HL-60 (cell line): ENCODE measurements at places on chromosomes 2 and 18.

DNA sequence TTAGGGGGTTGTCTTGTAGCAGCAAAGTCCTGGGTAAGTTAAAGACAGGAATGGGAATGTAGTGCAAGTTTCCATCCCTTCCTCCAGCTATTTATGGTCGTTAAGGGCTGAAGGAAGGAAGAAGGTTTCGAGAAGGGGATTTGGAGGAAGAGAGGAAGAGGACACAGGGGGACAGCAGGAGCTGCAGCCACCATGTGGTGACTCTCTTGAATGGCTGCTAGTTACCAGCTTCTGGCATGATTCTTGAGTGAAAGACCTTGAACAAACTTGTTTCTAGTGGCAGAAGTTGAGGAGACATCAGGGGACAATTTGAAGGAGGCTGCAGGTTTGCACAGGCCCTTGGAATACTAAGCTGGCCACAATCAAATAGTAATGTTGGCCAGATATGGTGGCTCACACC lies 116.6 kb downstream of the MTX2 start:
- DNase-seq = no peak

DNA sequence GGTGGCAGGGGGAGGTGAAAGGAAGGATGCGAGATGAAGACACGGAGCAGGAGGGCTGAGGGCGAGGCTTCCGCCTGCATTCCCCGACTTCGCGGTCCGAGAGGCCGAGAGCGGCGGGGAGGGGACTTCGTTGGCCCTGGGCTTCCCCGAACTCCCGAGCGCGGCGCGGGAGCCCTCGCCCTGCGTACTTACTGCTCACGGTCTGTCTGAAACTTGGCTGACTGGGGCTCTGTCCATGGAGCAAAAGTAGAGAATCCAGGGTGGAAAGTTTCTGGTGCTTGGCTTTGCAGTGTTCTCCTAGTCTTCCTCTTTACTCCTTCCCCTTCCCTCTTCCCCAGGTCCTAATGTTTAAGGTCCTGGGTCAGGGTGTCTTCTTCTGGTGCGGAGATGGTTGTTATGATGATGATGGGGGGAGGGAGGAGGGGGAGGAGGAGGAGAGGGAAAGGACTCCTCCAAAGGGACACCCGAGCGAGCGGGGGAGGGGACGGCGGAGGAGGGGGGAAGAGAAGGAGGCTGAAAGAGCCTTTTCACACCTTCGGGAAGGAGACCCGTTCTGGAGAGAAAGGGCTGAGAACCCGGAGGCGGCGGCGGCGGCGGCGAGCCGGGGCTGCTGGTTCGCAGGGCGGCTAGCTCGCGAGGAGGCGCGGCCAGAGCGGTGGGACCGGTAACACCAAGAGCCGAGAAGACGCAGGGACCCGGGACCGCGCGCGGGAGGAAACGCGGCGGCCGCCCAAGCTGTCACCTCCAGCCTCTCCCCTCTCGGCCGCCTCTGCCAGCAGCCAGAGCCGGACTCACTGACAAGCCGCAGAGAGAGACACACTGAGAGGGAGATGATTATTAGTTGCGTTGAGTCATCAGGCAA lies at the start of gene SATB2:
Gene SATB2 (minus strand): TSS at position 793 of the 862 bp plus-strand sequence. CDS start 1,902 bp downstream, outside the sequence.
- peak; percentile 41 for DNase-seq

GRCh38 chr2:62010632-62011256 lies 105.3 kb downstream of the COMMD1 start:
- DNase-seq = no peak

DNA sequence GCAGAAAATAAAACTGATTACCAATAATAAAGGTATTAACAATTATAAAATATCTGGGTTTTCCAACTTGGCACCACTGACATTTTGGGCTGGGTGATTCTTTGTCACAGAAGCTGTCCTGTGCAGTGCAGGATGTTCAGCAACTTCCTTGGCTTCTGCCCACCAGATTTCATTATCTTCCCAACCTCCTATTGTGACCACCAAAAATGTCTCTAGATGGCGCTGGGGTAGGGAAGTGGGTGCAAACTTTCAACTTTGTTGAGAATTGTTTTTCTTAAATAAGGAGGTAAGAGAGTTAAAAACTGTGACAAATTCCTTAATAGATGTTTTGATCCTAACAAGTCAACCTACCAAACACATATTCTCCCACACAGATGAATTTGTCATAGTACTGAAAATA lies 90.1 kb downstream of the GAREM1 start:
- DNase-seq = no peak

GRCh38 chr2:239156516-239157265 lies 244.1 kb downstream of the HDAC4 start:
- no peak for DNase-seq

DNA sequence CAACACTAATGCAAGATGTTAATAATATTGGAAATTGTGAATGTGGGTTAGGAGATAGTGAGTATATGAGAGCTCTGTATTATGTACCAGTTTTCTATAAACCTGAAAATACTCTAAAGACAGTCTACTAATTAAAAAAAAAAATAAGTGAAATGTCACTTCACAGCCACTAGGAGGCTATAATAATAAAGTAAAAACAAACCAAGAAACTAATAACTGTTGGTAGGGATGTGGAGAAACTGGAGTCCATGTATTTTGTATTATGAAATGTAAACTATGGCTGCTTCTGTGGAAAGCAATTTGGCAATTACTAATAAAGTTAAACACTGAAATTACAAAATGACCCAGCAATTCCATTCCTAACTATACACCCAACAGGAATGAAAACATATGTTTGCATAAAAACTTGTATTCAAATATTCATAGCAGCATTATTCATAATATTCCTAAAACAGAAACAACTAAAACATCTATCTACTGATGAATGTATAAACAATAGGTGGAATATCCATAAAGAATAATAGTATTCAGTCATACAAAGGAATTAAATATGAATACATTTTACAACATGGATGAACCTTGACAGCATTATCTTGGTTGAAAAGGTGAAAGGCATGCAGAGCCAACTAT lies 36.2 kb downstream of the CCDC178 start:
- no peak for DNase-seq

GRCh38 chr2:10283106-10284062 lies 19.3 kb upstream of the HPCAL1 start:
- peak; percentile 85 for DNase-seq

GRCh38 chr18:64037812-64038414 lies 68.0 kb downstream of the SERPINB8 start:
- no peak for DNase-seq

DNA sequence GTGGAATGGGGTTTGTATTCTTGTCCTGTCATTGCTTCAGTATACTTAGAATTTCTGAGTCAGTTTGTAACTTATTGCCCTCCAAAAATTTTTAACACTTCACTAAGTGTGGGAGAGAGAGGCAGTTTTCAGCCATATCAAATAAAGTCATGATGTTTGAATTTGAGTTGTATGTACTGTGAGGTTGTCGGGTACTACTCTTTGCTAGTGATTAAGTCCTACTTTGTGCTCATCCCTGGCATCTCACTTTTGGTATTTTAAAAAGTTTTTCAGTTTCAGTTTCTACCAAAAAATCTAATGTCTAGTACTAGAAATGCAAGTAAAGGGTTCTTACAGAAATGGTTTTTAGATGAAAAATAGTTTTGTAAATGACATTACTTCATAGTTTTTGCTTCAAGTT lies 40.7 kb downstream of the EIF5B start:
- no peak for DNase-seq

DNA sequence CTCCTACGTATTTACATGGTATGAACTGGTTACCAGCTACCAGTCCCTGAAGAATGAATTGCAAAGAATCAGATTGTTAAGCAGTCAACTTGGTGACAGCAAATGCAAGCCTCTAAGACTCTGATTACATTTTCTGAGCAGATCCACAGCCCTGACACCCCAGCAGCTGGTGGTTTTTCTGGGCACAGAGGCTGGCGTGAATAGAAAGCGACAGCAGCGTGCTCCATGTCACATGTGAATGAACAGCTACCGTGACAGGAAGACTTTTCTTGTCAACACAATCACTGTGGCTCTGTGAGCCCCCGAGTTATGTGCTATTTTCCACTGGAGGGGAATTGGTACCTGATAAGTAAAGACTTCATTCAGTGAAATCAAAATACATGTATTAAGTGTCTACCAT lies 93.2 kb upstream of the CBLN2 start:
- no peak for DNase-seq

- no peak for DNase-seq
These were observed 4.7 kb downstream of the AGAP1 start for GRCh38 chr2:235498541-235498940.

DNA sequence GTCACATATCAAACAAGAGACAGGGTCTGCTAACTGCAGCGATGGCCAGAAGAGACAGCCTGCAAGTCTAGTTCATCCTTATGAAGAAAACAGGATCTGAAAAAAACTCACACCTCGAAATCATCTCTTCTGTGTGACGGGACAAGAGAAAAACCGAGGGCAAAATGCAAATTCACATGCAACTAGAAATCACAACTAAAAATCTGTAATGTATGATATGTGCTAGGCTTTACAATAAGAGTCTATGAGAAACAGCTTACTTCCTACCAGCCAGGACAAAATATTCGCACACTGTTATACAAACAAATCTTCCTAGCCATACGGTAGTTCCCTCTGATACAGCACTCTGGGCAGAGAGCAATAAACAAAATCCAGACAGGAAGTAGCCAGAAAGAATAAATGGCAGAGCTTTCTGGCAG lies 48.8 kb downstream of the ANKRD44 start:
- DNase-seq = no peak

DNA sequence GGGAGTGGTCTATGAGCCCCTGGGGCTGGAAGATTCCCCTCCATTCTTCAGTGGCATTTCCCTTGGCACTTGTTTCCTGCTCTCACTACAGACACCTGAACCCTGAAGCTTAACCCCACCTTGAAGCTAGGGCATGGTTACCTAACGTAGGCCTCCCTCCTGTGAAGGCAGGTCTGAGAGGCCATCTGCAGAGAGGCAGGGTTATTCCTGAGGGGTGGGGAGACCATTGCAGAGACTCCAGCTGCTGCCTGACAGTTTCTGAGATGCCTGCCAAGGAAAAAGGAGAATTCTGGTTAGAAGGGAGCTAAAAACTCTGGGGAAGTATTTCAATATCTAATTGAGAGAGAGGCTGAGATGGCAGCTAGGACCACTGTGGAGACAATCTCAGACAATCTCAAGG lies 119.3 kb upstream of the NDUFV2 start:
- no peak for DNase-seq

- DNase-seq = no peak
These were observed 22.2 kb downstream of the TRIP12 start for GRCh38 chr2:229899604-229900003.

DNA sequence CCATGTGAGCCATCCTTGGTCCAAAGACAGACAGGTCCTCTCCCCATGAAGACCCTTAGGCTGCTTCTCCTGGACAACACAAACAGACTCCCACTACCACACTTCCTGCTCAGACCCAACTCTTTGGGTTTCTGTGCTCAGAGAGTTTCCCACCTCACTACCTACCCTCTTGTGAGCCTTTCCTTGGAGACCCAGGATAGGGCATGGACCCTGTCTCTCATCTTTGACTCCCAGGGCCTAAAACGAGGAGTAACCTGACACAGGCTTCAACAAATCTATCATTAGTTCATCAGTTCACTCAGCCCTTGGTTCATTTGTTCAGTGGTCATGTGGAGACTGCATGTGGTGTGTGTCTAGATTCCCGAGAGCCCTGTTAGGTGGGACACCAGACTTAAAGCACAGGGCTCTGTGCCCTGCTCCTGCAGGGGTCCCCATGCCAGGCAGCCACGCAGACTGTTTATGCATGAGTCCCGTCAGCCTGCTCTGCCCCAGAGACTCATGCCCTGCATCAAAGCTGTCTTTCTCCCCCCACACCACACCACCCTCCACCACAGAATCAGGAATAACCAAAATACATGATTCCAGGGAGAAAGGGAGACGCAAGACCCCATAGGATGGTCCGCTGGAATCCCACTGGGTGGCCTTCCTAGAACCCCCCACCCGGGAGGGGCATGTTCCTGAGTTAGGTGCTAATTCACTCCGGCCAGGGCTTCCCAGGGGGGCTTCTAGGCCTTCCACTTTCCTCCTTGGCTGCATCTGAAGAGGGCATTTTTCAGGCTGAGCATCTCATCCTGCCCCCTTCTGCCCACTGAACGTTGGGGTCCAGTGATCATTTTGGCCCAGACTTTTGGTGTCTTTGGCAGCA lies 100.2 kb upstream of the TEX51 start:
- no peak for DNase-seq

GRCh38 chr2:200847269-200847668 lies 17.2 kb downstream of the CLK1 start:
- DNase-seq = no peak

DNA sequence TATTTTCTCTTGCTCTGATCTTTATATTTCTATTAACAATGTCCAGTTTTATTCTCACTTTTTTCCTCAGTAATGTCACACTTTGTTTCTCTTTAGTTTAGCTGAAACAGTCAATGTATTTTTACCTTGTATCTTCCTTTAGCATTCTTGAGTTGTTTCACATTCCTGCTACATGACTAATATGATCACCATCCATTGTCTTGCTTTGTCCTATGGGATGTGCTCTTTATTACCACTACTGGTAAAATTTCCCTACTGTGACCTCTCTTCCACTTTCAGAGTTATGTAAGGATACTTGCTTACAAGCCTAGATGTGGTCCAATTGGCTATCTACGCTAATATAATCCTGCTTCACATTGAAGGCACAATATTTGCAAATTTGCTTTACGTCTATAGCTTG lies 457.9 kb downstream of the PIK3C3 start:
- no peak for DNase-seq

DNA sequence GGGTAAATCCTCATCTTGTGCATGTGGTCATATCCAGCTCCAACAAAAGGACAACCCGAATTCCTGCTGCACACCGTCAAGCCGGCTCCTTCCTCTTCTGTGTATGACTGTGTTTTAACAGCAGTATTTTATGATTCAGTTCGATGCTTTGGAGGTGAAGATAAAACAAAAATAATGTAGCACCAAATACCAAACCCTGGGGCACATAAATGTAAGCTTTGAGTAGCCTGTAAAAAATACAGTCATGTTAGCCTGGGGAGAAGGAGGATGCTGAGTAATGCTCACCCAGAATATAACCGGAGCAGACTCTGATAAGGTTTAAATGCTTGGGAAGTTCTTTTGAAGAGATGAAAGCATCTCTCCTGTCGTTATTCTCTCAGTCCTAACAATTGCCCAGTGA lies 225.0 kb downstream of the SUCLG1 start:
- DNase-seq = no peak
